ENCODE measurements at places on chromosomes 1 and 21.
A peak's percentile ranks its signal among the peaks of the same experiment; 100 is the strongest.

DNA sequence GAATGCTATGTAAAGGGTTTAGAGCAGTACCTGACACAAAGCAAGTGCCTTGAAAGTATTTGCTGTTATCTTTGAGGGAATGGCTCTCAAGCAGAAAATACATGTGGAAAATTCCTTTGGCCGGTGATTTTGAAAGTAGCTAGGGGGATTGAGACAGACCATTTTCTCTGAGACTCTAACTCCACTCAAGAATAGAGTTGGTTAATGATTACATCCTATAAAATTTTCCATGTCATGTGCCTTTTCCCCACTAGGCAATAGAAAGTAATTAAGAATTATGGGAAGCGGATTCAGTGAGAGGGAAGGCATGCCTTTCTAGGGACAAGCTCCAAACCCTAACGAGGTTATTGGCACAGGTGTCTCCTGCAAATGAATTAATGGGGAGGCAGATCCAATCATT, 276.0 kb downstream of the GPATCH2 start:
- DNase-seq, result no peak

DNA sequence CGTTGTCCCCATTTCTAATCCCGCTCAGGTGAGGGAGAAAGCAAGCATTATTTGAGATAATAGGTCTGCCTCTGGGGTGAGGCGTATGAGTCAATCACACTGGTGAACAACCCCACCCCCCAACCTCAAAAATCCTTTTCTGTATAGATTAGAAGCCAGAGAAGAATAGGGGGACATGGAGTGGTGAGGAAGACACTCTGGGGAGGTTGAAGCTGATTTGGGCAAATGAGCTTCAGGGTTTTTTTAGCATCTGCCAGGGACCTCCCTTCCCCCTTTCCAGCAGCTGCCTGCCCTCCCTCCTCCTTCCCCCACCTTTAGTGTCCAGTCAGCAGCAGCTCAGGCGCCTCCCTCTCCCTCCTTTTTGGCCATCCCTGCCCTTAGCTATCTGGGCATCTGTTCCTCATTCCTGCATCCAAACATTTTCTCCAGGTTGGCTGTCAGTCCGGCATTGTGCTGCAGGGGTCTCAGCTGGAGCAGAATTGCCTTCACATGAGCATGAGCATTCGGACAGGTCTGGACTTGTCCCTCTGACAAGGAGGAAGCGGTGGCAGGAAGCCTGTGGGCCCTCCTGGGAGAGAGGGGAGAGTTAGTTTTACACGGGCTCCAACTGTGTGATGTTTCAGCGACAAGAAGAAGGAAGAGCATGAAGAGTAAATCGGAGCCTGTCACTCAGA, 30.8 kb upstream of the PTGFRN start:
- no peak for DNase-seq

DNA sequence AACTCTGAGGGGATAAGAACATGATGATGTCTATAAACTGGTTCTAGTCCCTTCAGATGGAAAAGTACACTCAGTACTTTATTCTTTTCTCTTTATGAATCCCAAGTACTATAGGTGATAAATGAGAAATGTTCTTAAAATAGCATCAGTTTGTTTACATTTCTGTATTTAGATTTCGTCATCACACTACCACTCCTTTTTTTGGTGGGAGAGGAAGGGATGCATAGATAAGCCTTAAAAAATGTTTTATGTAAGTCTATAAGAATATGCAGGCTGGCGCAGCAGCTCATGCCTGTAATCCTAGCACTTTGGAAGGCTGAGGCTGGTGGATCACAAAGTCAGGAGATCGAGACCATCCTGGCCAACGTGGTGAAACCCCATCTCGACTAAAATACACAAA, 144.8 kb downstream of the USP25 start:
- no peak for DNase-seq

DNA sequence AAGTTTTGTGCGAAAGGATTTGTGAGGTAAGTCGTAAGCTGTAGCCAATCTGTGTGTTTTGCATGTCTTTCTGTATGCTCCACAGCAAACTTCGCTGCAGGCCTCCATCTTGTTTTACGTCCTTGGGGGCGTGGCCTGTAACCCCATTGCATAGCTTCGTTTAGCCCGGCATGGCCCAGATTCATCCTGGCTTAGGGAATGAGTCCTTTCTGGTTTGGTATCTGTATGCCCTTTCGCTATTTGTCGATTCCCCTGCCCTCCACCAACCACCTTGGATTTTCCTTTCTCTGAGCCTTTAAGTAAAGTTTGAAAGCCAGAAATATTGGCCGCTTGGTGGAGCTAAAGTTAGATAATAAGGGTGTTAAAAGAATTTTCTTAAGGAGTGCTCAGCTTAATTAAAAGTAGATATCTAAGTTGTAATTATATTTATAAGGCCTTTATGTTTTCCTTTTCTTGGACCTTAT, 1.1 kb downstream of the THEM4 start:
- no peak for DNase-seq

- DNase-seq, result no peak
Observed at GRCh38 chr1:179002552-179003345, 22.9 kb upstream of the FAM20B start.

DNA sequence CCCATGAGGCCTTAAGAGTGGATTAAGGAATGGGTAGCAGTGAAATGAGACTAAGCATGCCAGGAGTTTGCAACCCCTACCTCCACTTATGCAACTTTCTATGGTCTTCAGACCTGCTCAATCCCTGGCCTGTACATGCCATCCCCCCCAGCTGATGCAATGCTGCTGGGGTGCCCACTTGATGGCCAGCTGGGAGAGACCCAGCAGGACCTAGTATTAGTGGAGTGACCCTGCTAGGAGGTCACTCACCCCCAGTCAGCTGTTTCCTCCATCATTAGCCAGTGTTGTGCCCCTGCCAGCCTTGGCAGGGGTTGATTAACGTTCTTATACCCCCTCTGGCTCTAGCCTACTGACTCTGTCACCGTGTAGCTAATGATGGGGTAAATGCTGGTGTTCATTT, 236.6 kb downstream of the DYRK1A start:
- no peak for DNase-seq

GRCh38 chr1:157217486-157217885, 79.3 kb upstream of the ETV3 start:
- no peak for DNase-seq

- DNase-seq, result no peak
Observed at GRCh38 chr1:203120325-203121153, 7.0 kb upstream of the ADORA1 start.

GRCh38 chr1:156368889-156369684, at the start of gene RHBG:
TSS of gene RHBG (plus strand) at chr1:156369211. CDS start at chr1:156369250, 39 bp downstream.
- no peak for DNase-seq

- no peak for DNase-seq
Observed at GRCh38 chr1:46615735-46616134, 876 bp downstream of the MOB3C start.

GRCh38 chr1:245589906-245590305, 435.1 kb downstream of the KIF26B start:
- no peak for DNase-seq

DNA sequence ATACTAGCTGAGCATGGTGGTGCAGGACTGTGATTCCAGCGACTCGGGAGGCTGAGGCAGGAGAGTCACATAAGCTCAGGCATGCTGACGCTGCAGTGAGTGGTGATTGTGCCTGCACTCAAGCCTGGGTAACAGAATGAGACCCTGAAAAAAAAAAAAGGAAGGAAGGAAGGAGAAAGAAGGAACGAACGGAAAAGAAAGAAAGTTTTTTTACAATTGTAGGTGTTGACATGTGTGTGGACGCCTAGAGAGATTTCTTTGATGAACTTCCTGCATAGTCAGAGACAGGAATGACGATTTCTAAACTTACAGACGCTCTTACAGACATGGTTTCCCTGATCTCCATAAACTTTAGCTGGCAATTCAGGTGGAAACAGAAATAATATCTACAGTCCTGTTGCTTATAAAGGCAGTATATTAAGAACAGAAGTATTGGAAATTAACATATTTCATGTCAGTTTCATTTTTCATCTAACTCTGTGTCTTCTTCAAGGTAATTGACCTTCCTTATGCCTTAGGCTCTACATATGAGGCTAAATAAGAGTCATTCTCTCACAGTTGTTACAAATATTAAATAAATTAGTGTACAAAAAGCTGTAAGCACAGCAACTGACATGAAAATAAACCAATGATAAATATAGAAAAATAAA, 4.1 kb downstream of the SAMSN1 start:
- DNase-seq, result no peak

DNA sequence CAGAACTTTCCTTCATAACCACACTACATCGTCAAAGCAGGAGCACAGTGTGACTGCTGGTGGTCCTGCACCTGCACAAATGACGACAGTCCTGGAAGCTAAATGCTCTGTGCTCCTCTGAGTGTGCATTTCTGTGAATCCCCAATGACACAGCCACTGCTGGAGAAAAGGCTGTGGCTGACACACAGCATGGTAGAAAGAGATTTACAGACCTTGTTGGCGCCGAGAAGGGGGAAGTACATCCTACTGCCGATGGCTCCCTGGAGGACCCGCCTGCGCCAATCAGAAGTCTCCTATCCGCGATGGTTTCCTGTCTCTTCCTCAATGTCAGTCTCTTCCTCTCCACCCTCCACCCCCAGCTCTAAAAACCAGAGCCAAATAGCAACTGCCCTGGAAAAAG, 115.4 kb upstream of the RAB4A start:
- DNase-seq, result no peak

DNA sequence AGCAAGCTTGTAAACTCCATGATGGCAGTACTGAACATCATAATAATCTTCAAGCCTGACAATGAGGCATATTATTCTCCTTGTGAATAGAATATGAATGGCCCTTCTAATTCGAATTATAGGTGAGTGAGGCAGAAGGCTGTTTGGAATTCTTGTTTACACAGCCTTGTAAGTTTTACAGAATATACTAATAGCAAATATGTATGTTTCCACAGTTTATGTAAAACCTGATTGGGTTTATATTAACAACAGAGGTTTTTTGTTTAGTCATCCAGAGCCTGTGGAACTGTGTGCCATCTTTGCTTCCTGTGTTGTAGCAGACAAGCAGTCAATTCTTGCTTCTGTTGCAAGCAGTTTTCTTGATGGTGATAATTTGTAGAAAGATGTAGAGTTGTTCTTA, 8.0 kb downstream of the OSBPL9 start:
- no peak for DNase-seq

GRCh38 chr21:15929536-15929935, 199.8 kb downstream of the USP25 start:
- DNase-seq, result no peak

DNA sequence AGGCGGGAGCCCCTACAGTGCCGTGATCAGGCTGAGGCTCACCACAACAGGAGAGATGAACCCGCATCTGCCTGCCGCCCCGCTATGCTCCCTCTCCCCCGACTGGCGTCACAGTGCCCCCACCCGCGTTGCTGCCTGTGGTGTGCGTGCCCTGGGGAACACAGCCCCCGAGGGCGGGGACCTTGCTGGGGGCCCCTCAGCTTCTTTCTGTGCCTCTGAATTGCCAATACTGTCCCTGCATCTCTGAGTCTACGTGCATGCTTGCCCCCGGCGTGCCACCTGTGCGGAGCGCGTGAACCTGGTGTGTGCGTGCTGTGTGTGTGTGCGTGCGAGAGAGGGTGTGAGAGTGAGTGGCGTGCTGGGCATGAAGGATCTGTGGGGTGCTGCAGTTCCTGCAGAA, 10.3 kb downstream of the PARS2 start:
- DNase-seq, result no peak

DNA sequence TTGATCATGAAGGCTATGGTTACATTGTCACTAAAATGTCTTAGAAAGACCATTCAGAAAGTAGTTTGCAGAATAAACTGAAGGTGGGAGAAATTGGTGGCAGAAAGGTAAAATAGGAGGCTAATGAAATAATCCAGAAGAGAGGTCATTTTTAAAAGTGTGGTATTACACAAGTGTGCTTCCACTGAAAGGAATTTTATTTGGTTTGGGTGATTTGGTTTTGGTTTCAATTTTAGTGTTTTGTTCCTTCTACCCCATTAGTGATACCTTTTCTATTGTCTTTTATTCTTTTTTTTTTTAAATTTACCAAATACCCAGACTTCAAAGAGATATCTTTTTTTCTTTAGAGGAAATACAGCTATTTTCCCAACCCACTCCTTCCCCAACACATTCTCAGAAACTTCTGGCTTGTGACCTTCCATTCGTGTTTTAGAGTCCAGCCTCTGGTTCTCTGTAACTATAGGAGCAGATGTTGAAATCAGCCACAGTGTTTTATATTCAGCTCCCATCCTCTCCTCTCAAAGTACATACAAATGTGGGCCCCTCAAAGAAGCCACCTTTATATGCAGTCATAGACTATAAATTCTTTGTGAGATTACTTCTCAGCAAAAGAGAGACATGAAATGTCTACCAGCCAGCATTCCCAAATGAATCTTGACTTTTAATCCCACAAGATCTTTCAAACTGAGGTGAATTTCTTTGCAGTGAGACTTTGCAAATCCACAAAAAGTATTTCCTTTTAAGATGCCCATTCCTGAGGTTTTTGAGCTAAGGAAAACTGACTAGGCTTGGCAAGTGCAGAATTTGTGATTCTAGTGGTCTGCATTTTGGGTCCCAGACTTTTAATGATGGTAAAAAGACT, 42.0 kb upstream of the PALMD start:
- DNase-seq, result peak; percentile 25

DNA sequence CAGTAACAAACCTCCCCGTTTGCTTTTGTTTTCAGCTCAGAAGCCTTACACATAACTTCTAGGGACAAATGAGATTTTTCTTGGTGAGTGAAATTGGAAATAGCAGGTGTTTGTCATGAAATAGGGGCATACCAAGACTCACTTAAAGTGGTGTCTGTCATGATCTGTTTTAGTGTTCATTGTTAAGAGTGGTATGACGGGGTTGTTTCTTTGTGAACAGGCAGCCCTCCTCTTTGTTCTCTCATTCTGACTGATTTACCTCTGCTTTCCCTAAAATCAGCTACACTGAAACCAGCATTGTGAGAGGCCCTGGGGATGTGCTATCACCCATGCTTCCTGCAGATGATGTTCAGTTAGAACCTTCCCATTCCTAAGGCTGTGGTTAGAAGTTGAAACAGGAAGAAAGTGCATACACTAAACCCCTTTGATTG, 2.5 kb upstream of the ERO1B start:
- no peak for DNase-seq

GRCh38 chr1:6512908-6513280, 21.4 kb upstream of the PLEKHG5 start:
- DNase-seq, result no peak

DNA sequence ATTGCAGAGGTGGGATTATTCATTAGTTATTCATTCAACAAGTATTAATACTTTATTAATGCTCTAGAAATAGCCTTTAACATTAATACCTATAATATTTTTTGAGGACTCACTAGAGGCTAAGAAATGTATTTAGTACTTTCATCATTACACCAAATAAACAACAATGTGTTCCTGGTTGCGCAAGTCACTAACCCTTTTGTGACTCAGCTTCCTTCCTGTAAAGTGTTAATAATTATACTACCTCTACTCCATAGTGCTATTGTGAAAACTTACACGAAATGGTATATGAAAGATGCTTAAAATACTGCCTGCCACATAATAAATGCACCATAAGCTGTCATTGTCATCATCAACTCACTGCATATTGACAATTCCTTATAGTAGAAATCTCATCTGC, 431.0 kb downstream of the DPYD start:
- no peak for DNase-seq

GRCh38 chr1:109933856-109934711, 23.4 kb downstream of the CSF1 start:
- peak; percentile 83 for DNase-seq

- no peak for DNase-seq
Observed at GRCh38 chr1:5746611-5747425, 245.4 kb downstream of the NPHP4 start.

Data from stromal cell of bone marrow (primary cell).